ENCODE measurements at places on chromosomes 4 and X.

DNA sequence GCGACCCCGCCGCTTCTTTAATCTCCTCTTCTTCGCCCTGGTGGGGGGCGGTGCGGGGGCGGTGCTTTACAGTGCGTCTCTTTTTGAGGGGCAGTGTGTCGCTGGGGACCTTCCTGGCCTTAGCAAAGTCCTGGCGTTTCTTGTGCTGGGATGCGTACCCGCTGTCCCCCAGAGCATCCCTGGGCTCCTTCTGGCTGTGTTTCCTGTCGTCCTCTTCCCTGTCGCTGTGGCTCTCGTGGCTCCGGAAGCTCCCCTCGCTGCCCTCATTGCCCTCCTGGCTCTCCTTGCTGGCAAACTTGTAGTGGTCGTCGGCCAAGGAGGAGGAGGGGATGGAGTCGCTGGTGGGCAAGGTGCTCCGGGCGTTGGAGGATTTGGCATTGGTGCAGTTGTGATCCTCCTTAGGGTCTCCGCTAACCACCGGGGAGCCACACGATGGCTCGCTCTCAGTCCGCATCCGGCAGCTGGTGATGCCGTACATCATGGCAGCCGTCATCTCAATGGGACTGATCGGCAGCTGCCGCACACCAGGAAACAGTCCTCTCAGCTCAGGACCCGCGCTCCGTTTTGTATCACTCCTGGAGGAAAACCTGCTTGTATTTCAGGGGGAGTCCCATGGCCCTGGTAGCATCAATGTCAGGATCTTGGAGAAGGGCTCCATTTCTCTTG is 30.4 kb upstream of the TMSB15A start:
- no peak for DNase-seq

GRCh38 chr4:26179316-26179760 is 141.5 kb upstream of the RBPJ start:
- DNase-seq = no peak

DNA sequence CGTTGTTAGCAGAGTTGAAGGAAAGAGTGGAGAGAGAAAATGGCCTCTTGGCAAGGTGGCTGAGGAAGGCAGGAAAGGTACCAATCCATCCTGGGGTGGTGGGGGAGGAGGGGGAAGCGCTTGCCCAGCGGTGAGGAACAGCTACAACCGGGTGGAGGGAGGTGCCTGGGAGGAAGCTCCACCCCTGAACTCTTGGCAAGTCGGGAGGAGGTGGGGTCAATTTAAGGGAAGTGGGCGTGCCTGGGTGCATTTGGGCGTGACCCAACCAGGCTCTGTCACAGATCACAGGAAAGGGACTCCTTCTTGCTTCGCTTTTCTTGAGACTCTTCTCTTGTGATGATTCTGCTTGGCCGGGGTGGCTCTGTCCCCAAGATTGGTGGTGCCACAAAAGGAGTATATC is 41.7 kb downstream of the BCORL1 start:
- peak; percentile 23 for DNase-seq

GRCh38 chr4:63296773-63297172 is 1112.5 kb downstream of the TECRL start:
- peak; percentile 23 for DNase-seq

DNA sequence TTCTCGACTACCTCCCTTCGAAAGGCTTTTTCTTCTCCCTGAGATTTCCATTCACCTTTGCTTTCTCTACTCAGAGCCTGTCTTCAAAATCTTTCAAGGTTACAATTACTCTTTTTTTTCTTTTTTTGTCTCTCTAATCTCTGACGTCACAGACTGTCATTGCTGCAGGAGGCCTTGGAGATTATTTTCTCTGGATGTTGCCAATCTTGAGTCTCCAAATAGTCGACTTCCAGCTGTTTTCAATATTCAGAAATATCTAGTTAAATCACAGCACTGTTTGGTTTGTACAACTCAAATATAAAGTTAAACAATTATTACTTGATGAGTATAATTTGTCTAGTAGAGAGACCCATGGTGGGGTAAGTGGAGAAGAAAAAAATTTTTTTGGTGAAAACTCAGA is 359.0 kb upstream of the BOD1L1 start:
- DNase-seq = no peak

- DNase-seq = no peak
Measured at GRCh38 chr4:35643661-35644060, 600.7 kb downstream of the ARAP2 start.
